ENCODE measurements at places on chromosomes 11 and 22.

DNA sequence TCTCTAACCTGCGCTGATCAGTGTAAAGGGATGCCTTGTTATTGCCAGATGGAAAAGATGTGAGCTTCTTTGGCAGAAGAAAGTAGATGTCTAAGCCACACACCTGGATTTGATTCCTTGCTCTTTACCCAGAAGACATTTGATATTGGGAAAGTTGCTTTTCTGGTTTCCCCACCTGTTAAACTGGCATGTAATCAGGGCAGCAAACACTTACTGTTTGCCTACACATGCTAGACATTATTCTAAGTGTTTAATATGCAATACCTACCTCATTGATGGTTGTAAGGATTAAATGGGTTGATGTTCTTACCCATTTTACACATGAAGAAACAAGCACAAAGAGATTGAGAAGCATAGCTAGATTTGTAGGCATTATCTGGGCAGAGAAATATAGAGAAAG, 16.6 kb downstream of the ASRGL1 start:
- no peak for DNase-seq

DNA sequence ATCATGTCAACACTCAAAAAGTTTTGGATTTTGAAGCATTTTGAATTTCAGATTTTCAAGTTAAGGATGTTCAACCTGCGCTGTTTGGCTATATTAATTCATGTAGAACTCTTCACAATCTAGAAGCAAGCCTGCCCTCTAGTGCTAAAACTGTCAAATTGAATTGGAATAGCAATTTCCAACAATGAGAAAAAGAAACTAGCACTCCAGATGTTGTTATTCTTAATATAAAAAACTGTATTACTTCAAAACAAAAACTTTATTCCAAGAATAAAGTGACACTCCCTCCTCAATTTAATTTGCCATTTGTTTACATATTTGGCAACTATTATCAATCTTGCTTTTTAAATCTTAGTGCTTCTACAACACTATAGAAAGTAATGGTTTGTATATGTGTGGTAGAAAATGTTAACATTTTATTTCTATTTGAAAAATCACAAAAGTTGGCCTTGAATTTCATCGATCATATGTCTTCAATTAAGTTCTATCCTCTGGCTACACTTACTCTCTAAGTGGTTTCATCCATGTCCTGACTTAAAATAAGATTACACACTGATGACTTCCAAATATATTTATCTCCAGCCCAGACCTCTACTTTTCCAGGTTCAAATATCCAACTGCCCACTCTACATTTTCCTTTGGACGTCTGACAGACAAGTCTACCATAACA, 36.6 kb downstream of the DCUN1D5 start:
- DNase-seq = no peak

GRCh38 chr22:27149921-27150543, 492.6 kb downstream of the MIAT start:
- no peak for DNase-seq

GRCh38 chr22:45907378-45907777, 69.6 kb downstream of the WNT7B start:
- DNase-seq = no peak

DNA sequence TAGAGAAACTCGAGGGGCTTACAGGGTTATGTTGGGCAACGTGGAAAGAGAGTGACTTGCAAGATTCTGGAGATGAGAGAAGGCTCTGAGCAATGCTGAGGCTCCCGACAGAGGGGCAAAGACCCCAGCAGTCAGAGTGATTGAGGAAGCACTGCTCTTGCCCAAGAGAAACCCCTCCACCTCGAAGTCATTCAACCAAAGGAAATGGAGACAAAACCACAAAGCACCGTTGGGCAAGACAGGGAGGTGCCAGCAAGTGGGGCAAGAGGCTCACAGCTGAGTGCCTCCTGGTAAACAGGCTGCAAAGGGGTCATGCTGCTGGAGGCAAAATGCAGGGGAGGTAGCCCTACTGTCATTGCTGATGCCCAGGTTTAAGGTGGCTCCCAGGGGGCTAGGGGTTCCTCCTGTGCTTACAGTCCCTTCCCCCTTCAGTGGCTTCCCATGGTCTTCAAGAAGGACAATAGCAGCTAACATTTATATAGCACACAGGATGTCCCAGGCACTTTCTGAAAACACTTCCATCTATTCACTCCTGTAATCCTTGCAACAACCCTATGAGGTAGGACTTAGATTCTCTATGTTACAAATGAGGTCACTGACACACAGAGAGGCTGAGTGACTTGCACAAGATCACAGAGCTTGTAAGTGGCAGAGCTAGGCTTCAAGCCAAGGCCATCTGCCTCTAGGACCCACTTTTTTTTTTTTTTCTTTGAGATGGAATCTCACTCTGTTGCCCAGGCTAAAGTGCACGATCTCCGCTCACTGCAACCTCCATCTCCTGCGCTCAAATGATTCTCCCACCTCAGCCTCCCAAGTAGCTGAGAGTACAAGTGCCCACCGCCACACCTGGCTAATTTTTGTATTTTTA, 18.1 kb upstream of the MYH9 start:
- no peak for DNase-seq

DNA sequence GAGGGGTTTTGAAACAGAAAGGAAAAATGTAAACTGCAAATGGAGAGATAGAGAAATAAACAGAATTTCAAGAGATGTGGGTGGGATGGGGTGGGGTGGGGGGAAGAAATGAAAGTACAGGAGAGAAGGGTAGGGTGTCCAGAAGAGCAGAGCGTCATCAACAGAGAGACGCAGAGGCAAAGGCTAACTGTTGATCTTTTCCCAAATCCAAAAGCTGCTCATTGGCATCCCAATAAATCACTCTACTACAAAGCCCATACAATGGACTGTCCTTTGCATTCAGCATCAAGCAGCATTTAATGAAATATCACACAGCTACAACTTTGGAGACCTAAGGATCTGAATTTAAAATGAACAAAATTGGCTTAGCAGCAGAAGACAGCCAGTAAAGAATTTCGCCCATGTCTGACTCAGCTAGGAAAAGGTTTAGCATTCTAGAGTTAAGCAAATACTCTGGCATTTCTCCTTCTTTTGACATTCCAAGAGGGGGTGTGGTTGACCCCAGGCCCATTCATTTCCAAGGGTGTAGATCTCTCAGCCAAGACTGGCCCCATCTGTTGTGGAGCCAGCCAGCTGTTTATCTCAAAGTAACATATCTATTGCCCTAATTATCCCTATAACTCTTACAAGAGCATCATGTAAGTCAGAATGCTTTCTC, 1.5 kb downstream of the RAB30 start:
- no peak for DNase-seq

DNA sequence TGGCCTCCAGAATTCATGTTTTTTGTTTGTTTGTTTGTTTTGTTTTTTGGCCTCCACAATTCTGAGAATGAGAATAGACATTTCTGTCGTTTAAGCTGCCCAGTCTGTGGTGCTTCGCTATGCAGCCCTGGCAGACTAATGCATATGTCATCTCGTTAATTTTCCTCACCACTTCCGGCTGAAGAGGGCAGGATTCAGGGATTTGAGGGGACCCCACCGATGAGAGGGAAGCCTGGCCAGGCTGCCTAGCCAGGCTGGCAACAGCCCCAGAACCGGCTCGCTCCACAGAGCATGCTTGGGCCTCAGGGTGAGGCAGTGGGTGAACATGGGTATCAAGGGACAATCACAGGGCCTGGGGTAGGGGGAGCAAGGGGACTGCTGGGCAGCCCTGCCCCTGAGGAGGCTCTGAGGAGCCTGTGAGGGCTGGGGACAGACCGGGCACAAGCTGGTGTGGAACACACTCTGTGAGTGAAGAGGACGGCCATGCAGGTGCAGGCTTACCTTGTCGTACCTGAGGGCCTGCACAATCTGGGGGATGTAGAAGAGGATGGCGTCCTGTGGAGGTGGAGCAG, 47.8 kb upstream of the SERPIND1 start:
- DNase-seq = no peak

- no peak for DNase-seq
Measured at GRCh38 chr11:120057595-120058581, 80.0 kb downstream of the TRIM29 start.

- DNase-seq = no peak
Measured at GRCh38 chr11:7559398-7560283, 45.8 kb downstream of the PPFIBP2 start.

DNA sequence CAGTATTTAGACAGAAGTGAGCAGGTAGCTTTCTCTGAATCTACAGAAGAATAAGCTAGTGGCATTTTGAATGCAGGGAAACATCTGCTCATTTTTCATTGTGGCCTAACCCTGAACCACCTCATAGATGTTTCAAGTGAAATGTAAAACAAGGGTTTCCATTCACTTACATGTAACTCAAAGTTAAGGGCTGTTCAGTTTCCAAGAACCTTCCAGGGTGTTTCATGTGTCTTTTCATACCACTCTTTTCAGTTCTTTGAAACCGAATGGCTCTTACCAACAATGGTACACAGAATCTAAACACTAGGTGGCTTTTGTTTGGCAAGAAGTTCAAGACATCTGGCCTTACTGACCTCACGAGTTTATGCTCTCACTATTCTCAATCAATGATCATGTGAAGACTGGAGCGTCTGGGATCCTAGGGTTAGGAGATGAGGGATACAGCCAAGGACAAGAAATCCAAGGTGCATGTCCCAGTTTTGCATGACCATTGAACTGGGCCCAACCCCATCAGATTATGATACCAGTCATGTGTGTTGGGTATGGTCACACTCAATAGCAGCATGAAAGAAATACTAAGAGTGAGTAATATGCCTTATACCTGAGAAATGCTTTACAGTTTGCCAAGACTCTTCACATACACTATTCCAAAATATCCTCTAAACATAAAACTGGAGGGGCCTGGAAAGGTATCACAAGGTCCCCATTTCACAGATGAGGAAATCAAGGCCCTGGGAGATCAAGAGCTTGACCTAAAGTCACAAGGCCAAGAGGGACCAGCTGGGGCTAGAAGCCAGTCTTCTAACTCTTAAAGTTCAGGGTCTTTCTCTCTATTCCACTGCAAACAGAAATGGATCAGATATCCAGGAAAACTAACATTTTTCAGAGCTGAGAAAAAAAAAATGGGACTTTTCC, 92.7 kb downstream of the ETS1 start:
- no peak for DNase-seq

- no peak for DNase-seq
Measured at GRCh38 chr11:130531061-130531460, 82.6 kb downstream of the ADAMTS15 start.

GRCh38 chr11:50174975-50175374, 142.3 kb downstream of the OR4C45 start:
- DNase-seq = no peak

GRCh38 chr11:45259592-45259991, 26.5 kb downstream of the SYT13 start:
- DNase-seq = no peak

GRCh38 chr11:69489031-69489745, 7.7 kb downstream of the LINC01488 start:
- DNase-seq = no peak

DNA sequence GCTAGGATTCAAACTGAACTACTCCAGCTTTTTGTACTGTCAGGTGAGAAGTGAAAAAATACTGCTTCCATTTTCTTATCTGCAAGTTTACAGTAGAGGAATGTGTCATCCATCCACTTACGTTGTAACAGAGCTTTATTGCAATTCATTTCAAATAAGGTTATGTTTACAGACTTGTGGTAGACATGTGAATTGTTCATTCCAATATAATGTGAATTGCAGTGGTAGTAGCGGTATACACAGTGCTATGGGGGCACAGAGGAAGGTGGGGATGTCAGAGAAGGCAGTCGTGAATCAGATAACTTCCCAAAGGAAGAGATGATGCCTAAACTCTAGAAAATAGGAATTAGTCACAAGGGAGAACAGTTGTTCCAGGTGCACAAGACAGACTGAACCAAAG, 42.5 kb downstream of the CEP57 start:
- no peak for DNase-seq

- DNase-seq = no peak
Measured at GRCh38 chr22:47816863-47817210, 1054.4 kb downstream of the TBC1D22A start.

DNA sequence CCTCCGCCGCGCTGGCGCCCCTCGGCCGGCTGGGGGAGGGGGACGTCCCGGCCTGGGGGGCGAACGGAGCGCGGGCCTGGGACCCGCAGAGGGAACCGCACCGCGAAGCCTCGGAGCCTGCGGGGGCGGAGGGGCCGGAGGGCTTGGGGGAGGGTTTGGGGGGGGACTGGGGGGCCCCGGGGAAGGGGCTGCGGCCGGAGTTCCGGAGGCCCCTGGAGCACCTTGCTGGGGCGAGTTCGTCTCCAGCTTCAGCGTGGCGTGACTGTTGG, 261 bp upstream of the SCT start:
- no peak for DNase-seq

- no peak for DNase-seq
Measured at GRCh38 chr11:70471254-70471653, 72.9 kb downstream of the CTTN start.

DNA sequence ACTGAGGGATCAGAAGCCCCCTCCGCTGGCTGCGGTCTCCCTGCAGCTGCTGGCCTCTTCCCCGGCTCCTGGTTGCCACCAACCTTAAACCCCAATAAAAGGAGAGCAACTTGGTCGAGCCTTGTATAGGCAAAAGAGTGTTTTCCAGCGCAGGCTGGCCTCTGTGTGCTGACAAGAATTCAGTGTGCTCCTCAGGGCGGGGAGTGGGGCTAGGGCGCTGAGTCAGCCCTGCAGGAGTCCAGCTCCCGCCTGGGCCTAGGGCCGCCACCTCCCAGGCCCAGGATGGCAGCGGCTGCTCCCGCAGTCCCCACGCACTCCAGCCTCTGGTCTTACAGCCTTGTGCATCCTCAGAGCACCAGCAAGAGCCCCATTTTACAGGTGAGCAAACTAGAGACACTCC, at the start of gene SHISAL1:
SHISAL1 (minus strand) TSS at position 186 of the 400 bp plus-strand sequence. CDS start 12,006 bp downstream, outside the sequence.
- DNase-seq = no peak

- DNase-seq = no peak
Measured at GRCh38 chr11:124658986-124659385, 14.6 kb downstream of the SIAE start.

- no peak for DNase-seq
Measured at GRCh38 chr11:20293992-20294391, 69.5 kb upstream of the HTATIP2 start.

DNA sequence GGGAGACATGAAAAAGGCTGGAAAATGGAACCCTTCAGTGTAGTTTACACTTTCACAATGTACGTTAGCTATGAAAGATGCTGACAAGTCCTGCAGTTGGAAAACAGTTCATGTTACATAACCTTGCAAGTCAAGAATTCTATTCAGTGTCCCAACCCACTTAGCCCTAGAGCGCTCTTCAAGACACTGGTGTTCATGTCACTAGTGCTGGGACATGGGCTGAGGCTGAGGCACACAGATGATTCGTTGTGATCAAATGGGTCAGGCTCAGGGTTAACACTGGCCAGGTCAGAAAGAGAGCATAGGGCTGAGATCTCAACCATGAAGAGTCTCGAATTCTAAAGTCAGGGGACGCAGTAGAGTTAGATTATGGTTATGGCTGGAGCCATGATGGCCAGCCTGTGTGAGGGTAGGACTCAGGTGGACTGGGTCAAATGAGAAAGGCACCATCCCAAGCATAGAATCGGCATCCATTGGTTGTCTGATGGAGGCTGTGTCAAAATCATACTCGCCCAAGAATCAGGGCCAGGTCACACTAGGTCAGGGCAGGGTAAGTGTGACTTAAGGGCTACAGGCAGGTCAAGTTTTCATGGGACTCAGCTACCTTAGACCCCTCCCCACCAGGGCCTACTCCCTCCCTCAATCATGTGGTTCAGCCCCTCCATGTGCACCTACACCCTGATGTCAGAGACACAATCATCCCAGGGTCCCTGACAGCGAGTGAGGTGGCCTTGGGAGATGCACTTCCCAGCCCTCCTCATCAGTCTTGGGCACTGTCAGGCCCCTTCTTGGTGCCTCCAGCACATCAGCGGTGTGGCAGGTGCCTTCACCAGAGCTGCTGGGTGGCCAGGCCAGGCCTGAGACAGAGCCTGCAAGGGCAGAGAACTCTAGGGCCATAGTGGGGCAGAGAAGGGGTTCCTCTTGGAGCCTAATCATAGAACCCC, 20.2 kb downstream of the IGLL5 start:
- no peak for DNase-seq

Measured in cortex of kidney (tissue), 1 donor.